ENCODE measurements at places on chromosomes 7 and 10. TPM values are rescaled to one million over a fixed set of nuclear protein-coding genes. Genes with fewer than 3 reads are reported as not detected.

DNA sequence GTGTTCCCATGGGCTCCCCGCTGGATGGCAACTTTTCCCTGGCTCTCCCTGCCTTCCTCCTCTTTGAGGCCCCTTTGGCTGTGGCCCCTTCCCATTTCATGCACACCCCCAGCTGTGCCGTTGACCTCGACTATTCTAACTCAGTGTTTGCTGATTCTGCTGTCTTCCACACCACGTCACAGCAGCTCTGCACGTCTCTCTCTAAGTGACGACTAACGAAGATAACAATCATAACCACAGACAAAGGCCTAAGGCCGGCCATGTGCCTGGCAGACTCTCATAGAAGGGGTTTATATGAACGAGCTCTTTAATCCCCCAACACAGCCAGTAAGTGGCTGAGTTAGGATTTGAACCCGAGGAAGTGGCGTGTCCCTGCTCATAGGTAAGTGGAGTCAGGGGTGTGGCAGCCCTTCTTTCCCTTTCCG, 151.5 kb upstream of the SHH start:
- no peak for DNase-seq

DNA sequence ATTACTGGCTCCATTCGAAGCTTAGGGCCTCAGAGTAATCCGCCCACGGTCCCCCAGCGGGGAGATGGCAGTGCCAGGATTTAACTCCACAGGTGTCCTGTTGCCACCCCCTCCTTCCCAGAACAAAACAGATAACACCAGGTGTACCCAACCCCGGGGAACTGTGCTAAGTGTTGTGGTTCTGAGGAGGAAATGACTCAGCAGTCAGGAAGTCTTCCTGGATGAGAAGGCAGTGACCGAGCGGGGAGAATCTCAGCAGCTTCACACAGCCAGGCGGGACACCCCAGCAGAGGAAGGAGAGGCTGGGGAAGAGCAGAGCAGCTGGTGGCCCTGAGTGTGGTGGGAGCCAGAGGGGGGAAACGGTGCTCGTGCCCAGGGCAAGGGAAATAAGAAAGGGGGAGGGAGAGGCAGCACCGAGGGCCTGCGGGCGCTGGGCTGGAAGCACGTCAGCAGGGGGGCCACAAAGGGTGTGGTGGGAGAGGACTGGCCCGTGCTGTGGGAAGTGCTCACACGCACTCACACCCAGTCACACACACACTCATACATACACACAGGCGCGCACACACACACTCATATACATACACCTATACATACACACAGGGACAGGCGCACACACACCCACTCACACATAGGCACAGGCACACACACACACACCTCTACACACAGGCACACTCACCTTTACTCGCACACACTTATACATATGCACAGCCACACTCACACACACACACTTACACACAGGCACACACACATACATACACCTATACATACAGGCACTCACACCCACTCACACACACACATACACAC, 59.8 kb upstream of the CHST15 start:
- peak; percentile 75 for DNase-seq

DNA sequence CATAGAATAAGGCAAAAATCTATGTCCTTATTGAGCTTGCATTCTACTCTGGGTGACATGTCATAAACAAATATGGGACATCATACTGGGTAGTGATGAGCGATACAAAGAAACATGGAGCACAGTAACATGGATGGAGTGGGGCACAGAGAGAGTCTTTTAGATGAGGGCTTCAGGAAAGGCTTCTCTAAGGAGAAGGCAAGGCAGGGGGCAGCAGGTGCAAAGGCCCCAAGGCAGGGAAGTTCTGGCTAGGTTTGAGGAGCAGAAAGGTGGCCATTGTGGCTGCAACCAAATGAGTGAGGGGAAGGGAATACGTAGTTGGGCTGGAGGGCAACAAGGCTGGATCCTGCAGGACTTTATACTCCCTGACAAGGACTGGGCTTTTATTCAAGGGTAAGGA, 211.4 kb downstream of the HERPUD2 start:
- DNase-seq = no peak

- DNase-seq = no peak
Measured at GRCh38 chr7:6393667-6394056, 54.1 kb downstream of the DAGLB start.

GRCh38 chr10:43399320-43400310, 9.4 kb downstream of the HNRNPF start:
- DNase-seq = peak; percentile 45

DNA sequence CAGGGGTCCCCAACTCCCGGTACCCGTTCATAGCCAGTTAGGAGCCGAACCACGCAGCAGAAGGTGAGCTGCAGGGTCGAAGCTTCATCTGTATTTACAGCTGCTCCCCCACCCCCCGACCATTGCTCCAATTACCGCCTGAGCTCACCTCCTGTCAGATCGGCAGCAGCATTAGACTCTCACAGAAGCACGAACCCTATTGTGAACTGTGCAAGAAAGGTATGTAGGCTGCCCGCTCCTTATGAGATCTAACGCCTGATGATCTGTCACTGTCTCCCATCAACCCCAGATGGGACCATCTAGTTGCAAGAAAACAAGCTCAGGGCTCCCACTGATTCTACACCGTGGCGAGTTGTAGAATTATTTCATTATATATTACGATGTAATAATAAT, 14.6 kb upstream of the AZGP1 start:
- no peak for DNase-seq

DNA sequence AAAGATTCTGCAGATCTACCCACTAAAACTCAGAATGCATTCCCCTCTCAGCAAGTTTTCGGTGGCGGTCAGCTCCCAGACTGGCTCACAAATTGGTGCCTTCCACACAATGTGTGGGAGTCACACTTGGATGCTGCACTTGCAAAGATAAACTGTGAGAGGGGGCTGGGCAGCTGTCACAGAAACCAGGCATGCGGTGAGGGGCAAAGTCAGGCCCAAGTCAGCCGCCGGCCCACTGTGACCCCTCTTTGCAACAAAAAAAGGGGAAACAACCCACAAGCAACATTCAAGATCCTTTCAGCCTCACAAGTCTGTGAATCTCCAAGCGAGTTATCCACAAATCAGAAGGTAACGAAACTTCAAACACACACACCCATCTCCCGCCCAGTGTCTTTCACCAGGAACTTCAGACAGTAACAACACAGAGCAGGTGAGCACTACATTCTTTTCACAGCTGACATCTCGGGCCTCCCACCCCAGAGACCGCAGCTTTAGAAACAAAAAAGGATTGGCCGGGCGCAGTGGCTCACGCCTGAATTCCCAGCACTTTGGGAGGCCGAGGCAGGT, 32.0 kb downstream of the SNX8 start:
- DNase-seq = no peak

DNA sequence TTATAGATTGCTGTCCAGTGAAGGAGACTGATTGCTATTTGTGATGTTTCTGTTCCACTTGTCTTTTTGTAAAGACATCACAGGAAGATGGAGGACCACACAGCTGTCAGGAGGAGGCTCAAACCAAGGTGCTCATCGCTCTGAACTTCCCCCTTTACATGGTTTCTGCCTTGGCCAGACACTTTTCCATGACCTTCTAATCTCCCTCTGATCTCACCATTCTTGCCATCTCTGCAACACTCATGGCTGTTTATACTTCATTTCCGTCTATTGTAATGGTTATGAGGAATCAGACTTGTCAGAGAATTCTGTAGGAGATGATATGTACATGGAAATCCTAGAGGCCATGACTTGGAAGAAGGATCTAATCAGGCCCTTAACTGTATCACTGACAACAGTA, 1.7 kb upstream of the TAS2R5 start:
- no peak for DNase-seq

GRCh38 chr7:154242709-154243108, 190.5 kb downstream of the DPP6 start:
- no peak for DNase-seq

DNA sequence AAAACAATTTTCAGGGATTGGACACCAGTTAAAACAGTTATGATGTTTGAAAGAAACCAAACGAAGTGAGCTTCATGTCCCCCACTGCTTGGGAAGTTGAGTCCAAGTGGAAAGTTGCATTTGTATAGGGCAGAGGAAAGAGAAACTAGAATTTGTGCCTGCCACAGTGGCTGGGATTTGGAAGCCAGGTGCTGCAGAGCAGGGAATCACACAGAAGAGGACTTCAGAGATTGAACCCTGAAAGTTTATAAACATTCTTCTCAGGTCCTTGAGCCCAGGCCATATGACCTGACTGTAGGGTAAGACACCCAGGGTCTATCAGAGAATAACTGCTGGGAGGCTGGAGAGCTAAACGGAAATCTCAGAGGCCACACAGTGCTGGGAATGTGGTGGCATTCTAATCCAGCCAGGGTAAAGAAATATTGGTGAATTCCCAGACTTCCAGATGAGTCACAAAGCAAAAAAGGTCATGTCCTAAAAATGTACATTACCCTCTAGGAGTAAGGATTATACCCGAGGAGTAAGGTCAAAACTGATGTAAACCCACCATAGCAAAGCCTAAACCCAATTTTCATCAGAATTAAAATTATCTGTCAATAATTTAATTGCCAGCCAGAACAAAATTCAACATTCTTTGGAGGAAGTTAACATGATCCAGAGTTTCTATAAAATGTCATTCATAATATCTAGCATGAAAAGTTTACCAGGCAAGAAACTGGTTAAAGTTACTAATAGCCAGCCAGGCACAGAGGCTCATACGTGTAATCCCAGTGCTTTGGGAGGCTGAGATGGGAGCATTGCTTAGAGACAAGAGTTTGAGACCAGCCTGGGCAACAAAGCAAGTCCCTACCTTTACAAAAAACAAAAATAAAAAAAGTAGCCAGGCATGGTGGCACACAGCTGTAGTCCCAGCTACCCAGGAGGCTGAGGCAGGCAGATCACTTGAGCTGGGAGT, 31.2 kb downstream of the TOMM7 start:
- DNase-seq = no peak

- DNase-seq = no peak
Measured at GRCh38 chr10:60387531-60387930, 2.1 kb downstream of the ANK3 start.

- no peak for DNase-seq
Measured at GRCh38 chr10:50347394-50347802, 96.1 kb upstream of the ASAH2 start.

GRCh38 chr7:93923296-93923695, 1.8 kb downstream of the GNG11 start:
- DNase-seq = no peak

GRCh38 chr7:28155964-28156363, 24.6 kb downstream of the JAZF1 start:
- no peak for DNase-seq

- no peak for DNase-seq
Measured at GRCh38 chr7:110675383-110676103, 415.4 kb upstream of the LRRN3 start.

- no peak for DNase-seq
Measured at GRCh38 chr7:25402532-25402931, 174.2 kb upstream of the NPVF start.

- DNase-seq = no peak
Measured at GRCh38 chr10:43202657-43203447, 64.0 kb downstream of the RASGEF1A start.

GRCh38 chr10:100746784-100747455, 1.5 kb downstream of the PAX2 start:
- DNase-seq = peak; percentile 20

- no peak for DNase-seq
Measured at GRCh38 chr10:26800468-26800867, 60.3 kb downstream of the ABI1 start.

DNA sequence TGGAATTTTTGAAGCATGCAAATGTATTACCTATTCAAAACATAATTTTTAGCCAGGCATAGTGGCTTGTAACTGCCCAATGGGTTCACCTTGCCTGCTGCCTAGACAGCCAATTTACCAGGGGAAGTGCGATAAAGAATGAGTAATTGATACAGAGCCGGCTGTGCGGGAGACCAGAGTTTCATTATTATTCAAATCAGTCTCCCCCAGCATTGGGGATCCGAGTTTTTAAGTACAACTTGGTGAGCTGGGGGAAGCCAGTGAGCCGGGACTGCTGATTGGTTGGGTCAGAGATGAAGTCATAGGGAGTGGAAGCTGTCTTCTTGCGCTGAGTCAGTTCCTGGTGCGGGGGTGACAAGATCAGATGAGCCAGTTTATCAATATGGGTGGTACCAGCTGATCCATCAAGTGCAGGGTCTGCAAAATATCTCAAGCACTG, 29.1 kb upstream of the NRBF2 start:
- DNase-seq = no peak

DNA sequence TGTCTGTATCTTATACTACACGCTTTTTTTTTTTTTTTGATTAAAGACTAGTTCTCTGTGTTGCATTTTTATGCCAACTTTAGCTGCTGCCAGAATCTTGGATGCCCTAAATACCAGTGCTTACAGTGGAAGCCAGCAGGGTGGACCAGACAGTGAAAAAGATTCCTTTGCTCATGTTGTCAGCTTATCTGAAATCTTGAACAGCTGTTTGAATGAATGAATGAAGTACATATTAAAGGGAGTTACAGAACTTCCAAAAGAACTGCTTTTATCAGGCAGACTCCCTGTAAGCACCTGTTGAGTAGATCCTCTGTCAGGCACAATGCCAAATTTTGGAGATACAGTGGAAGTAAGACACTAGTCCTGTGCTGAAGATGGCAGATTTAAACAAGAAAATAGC, 184.9 kb downstream of the PPP1R9A start:
- DNase-seq = no peak

- no peak for DNase-seq
Measured at GRCh38 chr10:132187430-132188138, 836 bp downstream of the DPYSL4 start.

CYP26A1 gene
- not detected for total RNA-seq

GIMAP8 gene
- total RNA-seq = 5.3 TPM

ZNF783 gene
- 12.2 TPM for total RNA-seq

ADCY1 gene
- 0.71 TPM for total RNA-seq

HOXA10 gene
- total RNA-seq = 63.1 TPM

PDIA4 gene
- 43.7 TPM for total RNA-seq

LIPK gene
- total RNA-seq = not detected

Data from sigmoid colon (tissue), 7 donors.